ENCODE measurements at places on chromosomes 4 and X.

DNA sequence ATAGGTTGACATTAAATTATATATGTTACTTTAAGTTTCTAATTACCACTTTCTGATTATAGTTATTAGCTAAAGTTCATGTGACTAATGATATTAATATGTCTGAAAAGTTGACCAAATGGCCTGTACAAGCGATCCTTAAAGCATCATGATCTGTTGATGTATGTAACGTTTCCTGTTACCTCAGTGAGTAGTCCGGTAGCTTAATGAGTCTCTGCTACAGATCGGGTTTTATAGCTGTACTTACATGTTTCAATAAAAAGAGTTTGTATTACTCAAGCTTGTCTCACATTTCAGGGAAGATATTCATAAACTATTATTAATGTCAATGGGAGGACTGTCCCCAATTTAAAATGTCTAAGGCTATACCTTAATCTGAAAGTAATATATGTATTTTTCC is 246.3 kb downstream of the PPP3CA start:
- no peak for DNase-seq

GRCh38 chrX:9055354-9055753 is 21.4 kb upstream of the FAM9B start:
- no peak for DNase-seq

DNA sequence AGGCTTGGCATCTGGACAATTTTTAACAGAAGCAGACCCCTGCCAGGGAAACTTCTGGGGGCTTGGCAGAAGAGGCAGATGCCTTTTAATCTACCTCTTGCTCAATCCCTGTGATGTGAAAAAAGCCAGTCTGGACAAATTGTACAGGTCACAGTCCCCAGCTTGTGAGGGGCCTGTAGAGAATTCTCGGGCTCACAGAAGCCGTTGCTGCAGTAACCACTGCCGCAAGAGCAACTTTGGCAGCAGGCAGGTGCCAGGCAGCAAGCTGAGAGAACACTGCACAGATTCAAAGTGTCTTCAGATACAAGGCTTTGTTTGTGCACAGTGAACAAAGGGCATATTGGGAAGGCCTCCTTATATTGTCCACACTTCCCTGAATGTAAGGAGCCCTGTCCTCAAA is 11.7 kb downstream of the GPKOW start:
- no peak for DNase-seq

DNA sequence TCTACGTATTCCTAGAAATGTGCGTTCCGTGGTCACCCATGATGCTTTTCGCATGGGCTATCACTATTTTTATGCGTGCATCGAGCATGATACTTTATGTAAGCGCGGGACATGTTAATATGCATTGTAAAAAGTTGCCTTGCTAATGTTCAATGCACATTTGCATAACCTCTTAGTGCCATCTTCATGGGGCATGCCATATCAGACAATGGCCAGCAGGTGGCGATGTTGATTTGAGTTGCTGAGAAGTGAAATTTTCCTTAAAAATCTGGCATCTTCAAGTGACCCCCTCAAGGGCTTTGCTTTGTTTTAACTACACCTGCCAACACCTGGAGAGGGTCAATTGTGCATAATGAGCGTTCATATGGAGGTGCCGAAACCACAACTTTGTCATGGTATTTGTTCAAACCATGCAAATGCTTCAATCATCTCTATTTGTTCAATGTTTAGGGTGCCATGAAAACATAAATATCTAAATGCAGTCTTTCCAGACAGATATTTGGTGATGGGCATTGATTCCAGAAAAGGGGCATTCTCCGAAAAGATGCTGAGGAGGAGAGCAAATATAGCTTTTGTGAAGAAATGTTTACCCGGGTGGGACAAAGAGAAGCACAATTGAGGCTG is 833.9 kb upstream of the PRKX start:
- DNase-seq: no peak

GRCh38 chrX:66760651-66761050 is 121.8 kb upstream of the EDA2R start:
- DNase-seq: no peak

DNA sequence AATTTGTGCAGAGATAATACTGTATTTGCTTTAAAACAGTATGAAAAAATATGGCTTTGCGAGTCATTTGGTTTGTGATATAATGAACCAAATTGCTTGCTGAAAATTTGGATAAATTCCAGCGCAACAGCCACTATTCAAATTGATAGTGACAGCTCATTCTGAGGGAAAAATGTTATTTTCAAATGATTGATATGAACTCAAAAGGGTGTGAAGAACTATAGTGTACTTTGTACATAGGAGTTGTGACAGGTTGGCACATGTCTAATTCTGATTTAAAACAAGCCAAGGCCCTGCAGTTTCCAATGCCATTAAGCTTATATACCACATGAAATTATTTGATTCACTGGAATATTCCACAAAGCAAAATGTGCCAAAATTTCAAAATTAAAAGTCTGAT is 1628.9 kb upstream of the AGA start:
- DNase-seq: no peak

GRCh38 chr4:153154007-153154975 is 50.0 kb upstream of the TRIM2 start:
- no peak for DNase-seq

GRCh38 chr4:173538148-173538908 is 8.3 kb upstream of the HAND2 start:
- DNase-seq: no peak

- no peak for DNase-seq
Observed at GRCh38 chr4:20050768-20051167, 200.9 kb upstream of the SLIT2 start.

DNA sequence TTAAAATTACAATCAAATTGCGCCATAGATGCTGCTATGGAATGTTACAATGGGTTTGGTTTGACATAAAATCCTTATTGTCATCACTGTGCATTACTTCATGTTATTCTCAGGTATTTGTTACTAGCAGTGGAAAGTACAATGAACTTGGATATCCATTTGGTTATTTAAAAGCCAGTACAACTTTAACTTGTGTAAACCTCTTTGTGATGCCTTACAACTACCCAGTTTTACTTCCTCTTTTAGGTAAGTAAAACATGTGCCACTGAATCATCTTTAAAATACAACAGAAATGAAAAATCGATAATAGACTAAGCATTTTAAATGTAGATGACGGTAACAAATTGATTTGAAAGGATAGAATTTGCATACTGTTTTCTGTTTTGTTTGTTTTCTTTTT is 35.6 kb downstream of the INTS6L start:
- no peak for DNase-seq

DNA sequence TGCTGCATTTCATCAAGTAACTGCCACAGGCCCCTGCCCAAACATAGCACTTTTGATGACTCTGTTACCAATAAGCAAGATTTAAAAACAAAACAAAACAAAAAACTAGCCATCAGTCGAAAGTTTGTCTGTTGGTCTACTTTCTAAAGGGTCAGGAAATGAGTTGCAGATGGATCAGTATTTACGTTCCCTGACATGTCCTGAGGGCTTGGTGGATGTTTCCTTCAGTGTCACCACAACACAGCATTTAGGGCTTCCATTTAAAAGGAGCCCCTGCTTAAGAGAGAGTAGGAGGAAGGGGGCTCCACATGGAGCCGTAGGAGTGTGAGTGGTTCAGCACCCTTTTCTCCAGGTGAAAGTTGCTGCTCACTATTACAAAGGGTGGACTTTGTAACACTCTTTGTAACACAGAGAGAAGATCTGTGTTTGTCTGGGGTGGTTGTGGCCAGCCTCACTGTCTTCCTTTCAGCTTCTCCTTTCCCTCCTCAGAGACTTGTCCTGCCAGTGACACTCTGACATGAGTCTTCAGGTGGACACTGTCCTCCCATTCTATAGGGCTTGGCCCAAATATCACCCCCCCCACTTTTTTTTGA is 167.5 kb upstream of the PDE5A start:
- no peak for DNase-seq

- DNase-seq: no peak
Observed at GRCh38 chr4:188408244-188409030, 269.2 kb downstream of the TRIML1 start.

GRCh38 chr4:47374477-47374876 is 89.0 kb downstream of the COMMD8 start:
- DNase-seq: peak; percentile 40

DNA sequence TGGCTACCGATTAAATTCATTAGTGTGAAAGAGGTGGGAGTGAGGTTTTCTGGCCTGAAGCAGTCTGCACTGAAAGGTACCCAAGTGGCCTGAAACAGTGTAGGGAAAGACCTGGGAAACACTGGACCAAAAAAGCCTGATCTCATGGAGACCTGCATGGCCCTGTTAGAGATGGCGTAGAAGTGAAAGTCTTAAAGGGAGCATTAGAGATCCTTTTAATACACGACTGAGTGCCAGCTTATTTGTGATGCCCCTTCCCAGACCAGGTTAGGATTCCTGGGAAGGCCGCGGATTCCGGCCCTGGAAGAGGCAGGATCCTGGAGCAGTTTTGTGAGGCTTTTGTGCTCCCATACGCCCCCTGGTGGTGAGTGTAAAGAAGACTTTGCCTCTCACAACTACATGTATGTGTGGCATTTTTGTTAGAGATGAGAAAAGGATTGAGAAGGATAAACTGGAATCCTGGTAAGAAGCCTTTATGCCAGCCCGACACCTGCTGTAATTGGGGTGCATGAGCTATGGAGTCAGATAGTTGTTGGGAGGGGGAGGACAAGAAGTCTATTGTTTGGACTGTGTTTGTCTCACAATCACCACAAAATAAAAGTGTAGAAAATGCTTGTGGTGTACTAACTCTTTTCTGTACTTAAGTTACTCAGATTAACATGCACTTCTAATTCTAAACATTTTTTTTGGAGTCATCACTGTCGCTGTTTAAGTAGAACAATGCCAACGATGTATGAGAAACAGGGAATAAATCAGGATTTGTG is 54.0 kb downstream of the JADE1 start:
- peak; percentile 32 for DNase-seq

DNA sequence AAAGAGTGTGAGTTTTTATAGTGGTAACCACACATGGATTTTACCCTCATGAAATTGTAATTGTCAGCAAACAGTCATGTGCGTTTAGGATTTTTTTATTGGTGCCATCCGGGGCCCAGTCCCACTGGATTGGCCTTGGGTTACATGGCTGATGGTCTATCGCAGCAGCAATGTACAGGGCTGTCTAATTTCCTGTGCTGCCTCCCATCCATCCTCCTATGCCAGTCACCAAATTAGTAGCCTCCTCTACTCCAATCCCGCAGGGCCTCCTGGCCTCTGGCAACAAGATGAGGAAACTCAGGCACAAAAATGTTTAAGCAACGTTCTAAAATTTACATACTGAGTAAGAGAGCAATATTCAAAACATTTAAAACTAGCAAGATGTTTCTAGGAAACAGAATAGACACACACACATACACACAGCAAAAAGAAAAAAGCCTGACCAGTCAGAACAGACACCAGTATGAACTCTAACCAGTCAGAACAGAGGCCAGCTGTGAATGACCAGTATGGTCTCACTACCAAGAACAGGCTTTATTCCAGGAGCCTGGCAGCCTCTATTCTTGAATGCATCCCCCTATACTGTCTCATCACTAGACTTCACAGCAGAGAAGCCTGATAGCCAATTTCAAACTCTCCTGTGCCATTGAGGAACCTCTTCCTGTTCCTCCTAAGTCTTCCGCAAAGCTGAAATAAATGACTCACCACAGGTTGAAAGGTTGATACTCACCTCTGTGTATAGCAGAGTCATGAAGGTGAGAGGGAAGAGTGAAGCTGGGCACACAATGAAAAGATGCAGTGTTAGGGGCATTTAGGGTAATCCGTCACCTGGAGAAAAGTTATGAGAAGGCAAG is 42.6 kb downstream of the CHRNA9 start:
- DNase-seq: no peak

- DNase-seq: peak; percentile 67
Observed at GRCh38 chr4:87108142-87108546, 112.3 kb downstream of the KLHL8 start.

DNA sequence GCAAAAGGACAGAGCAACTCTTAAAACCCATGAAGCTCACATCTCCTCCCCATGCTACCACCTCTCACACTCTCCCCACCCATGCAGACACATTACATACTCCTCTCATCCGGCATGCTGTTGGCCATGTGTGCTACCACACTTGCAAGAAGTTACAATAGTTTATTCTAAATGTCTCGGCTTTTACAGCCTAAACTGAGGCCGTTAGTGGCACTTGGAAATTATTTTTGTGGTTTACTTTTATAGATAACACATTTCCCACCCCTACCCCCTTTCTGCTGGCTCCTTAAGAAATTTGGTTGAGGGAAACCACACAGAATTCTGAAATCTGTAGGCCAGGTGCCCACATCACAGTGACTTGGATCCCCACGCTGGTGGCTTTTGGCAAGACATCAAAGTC is 141.1 kb upstream of the HHIP start:
- no peak for DNase-seq

DNA sequence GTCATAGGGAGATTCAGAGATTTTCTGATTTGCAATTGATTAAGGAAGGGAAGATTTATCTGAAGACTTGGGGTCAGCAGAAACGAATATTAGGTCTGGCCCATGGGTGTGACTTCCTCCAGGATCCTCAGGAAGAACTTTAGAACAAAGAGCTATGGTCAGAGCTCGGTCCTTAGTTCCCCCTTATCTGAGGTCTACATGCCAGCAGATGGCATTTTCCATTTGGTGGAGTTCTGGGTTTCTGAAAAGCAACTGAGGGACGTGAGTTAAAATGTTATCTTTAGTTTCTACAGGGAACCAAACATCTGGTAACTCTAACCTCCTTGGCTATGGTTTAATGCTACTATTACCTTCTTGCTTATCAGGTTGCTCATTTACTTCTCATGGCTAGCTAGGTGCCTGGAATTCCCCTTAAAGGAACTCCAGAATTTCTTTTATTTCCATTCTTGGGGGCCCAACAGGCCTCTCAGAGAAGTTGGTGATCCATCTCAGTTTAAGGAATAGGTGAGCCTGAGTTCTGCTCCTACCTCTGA is 40.7 kb downstream of the KLF3 start:
- no peak for DNase-seq

GRCh38 chr4:87037671-87038334 is 103.0 kb downstream of the AFF1 start:
- no peak for DNase-seq

DNA sequence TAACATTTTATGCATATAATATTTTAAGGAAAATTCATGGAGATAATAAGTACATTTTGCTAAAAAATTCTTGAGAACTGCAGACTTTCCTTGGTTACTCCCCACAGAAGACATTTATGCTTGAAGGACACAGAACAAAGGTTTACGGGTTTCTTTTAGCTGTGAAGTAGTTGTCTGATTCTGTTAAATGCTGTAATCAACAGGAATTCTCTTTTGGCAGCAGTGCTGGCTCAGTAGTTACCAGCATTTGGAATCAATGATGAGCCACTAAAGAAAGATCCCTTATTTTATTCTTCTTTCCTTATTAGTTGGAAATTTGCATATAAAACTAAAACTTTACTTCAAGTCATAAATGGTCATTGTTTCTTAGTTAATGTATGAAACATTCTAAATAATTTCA is 199.3 kb upstream of the FAT4 start:
- DNase-seq: no peak

DNA sequence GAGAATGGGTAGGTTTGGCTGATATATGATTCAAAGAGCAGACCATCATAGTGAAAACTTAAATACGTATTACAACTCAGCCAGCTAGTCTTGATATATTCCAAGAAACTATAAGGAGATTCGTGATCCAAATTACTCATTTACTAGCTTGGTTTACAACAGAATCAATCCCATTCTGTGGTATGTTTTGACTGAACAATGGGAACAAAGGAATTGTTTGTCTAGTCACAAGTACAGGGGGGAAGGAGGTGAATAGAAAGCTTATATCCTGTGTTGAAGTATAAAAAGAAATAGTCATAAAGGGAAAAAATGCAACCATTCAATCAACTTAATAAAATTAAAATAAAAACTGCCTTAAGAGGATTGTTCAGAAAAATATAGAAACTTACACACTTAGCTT is 17.0 kb downstream of the C4orf54 start:
- DNase-seq: no peak
